Naive thymus-derived CD8-positive, alpha-beta T cell (primary cell): ENCODE measurements at places on chromosomes 16 and 17. TPM values are rescaled to one million over a fixed set of nuclear protein-coding genes. Genes with fewer than 3 reads are reported as not detected.

DNA sequence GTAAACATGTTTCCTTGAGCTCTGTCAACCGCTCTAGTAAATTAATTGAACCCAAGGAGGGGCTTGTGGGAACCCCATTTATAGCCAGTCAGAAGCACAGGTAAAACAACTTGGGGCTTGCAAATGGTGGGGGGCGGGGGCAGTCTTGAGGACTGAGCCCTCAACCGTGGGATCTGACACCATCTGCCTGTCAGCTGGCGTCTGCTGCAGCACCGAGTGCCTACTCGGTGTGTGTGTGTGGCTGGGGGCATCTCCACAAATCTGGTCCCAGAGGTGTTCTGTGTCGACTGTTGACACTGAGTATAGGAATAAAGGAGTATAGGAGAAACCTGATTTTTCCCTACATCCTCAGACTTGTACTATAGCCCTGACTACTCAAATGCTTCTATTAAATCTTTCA is 20.6 kb downstream of the CREBBP start:
- H3K36me3 ChIP-seq: peaks cover 16% of the 10 kb centered on the region
- no peaks in the 10 kb centered on the region for H3K27me3 ChIP-seq
- DNase-seq: no peak
- H3K27ac ChIP-seq: peak overlapping the region; percentile 75
- H3K4me3 ChIP-seq: peak overlapping the region; percentile 6

The MT3 gene
- 3.1 TPM for total RNA-seq

DNA sequence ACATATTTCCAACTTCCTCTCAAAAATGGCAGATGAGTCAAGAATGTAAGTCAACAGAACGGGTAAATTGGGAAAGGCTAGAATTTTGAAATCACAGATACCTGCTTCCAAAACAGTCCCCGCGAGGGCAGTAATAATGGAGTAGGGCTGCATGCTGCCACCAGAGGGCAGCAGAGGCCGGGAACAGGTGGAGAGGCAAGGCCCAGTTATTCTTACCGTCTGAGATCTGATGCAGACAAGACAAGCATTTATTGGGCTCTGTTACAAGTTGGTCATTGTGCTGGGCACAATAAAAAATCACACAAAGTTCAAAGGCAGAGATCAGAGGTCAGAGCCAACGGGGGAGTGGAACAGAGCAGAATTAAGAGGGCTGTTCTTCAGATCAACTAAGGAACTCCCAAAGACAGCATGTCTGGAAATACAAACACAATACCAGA is 8.8 kb upstream of the MLKL start:
- no peaks in the 10 kb centered on the region for H3K36me3 ChIP-seq
- H3K27ac ChIP-seq: peak overlapping the region; percentile 67
- DNase-seq: peak; percentile 76
- H3K27me3 ChIP-seq: no peaks in the 10 kb centered on the region

DNA sequence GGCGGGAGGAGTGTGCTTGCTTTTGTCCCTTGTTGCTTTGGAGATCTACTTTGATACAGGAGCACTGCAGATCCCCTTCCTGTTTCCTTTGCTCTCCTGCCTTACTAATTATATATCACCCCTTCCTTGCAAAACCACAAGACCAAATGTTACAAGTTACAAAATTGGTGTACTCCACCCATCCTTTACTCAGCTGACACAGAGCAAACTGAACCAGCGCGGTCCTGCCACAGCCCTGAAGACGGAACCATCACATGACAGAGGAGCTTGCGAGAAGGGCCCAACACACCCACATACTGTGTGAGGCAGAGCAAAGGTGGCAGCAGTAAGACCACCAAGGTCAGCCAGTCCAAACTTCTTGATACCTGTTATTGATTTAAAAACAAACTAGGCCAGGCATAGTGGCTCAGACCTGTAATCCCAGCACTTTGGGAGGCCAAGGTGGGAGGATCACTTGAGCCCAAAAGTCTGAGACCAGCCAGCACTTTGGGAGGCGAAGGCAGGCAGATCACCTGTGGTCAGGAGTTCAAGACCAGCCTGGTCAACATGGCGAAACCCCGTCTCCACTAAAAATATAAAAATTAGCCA is 33.2 kb downstream of the CYTH1 start:
- peak; percentile 75 for DNase-seq
- H3K4me1 ChIP-seq: peaks cover 97% of the 10 kb centered on the region
- no peaks in the 10 kb centered on the region for H3K36me3 ChIP-seq
- peak overlapping the region; percentile 99 for H3K27ac ChIP-seq
- no peaks in the 10 kb centered on the region for H3K27me3 ChIP-seq

The KCNG4 gene
- not detected for total RNA-seq

DNA sequence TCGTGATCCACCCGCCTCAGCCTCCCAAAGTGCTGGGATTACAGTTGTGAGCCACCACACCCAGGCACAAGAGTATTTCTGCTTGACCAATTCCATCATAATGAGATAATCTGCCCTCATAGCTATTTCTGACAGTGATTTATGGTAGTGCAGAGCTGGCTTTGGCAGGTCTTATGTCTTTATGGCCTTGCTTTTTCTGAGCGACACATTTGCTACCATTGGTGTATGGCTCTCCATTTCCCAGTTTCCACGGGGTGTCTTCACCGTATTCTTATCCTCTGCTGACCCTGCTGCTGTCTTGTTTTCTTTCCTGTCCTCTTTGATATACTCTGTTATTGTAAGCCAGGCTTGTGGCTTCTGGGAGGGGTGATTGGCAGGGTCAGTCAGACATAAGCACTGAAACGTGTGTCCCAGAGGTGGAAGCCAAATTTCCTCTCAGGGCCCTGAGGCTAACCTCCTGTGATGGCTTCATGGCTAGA is 161.1 kb upstream of the TBX2 start:
- no peak for DNase-seq
- H3K4me1 ChIP-seq: peaks cover 1% of the 10 kb centered on the region
- H3K4me3 ChIP-seq: no peak overlapping the region
- H3K27ac ChIP-seq: no peak overlapping the region

DNA sequence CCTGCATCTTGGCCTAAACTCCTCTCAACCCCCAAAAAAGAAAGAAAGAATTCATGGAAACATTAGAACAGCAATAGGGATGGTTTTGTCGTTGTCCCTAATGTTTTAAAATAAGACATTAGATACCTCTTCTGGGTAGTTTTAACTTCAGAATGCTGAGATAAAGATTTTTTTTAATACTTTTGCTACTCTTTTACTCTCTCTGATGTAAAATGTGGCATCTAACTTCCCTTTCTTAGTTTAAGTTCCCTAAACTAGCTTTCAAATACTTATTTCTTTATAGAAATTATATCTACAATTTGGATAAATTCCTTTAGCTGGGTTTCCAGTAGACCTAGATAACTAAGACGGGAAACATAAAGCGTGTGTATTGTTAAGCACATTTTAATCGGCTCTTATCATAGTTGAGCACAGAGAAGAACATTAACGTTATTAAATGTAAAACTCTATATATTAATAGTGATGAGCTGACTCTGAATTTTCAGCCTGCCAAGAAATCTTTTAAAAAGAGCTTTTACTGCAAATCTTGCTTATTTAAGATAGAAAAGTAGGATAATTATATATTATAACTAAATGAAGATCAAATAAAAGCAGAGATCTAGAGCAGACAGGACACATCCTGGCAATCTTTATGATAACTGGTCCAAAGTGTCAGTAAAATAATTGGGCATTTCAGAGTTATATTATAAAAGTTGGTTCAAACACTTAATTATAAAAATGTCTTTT is 183.2 kb downstream of the CYB561 start:
- no peaks in the 10 kb centered on the region for H3K27me3 ChIP-seq
- H3K27ac ChIP-seq: no peak overlapping the region
- H3K4me1 ChIP-seq: no peaks in the 10 kb centered on the region
- no peak overlapping the region for H3K4me3 ChIP-seq
- no peak for DNase-seq

GRCh38 chr16:84552135-84552534 is 47.7 kb upstream of the MEAK7 start:
- no peaks in the 10 kb centered on the region for H3K27me3 ChIP-seq
- DNase-seq: no peak
- peak overlapping the region; percentile 95 for H3K4me3 ChIP-seq

DNA sequence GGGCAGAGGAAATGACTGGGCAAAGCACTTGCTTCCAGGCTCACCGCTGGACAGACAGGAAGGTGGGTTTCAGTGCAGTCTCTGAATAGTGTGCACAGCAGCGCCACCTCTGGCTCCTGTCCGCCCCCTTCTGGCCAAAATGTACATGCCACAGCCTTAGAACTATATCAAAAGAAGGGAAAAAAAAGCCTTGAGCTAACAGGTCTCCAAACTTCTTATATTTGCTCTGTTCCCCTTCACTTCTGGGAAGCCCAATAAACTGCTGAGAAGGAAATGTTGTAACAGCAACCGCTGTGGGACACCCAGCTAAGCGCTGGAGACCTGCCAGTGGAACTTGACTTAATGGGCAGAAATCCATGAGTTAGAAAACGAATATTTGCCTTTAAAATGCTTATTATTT is 17.5 kb downstream of the COG7 start:
- H3K27ac ChIP-seq: no peak overlapping the region
- H3K4me3 ChIP-seq: no peak overlapping the region
- no peaks in the 10 kb centered on the region for H3K36me3 ChIP-seq
- H3K4me1 ChIP-seq: peaks cover 8% of the 10 kb centered on the region
- DNase-seq: peak; percentile 68

DNA sequence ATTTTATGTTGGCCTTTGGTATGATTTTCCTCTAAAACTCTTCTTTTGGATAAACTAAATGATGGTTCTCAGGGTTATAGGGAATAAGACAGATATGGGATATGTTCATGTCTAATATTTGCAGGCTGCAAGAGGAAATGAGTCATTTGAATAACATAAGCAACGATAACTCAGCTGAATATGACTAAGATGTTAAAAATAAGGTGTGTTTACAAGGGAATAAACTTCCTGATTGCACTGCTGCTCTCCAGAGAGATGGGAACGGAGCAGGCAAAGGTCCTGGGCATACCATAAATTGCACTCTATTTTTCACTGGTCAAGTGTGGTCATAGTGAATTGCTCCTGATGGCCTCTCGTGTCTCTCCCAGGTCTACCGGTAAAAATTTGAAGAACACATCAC is 666.2 kb downstream of the TOX3 start:
- H3K4me1 ChIP-seq: no peaks in the 10 kb centered on the region
- H3K27ac ChIP-seq: no peak overlapping the region
- no peak for DNase-seq
- H3K4me3 ChIP-seq: no peak overlapping the region
- no peaks in the 10 kb centered on the region for H3K36me3 ChIP-seq

The PRKCB gene
- total RNA-seq: 129 TPM

GRCh38 chr17:5179003-5179402 is 12.7 kb downstream of the ZNF594 start:
- no peak for DNase-seq
- peak overlapping the region; percentile 36 for H3K4me3 ChIP-seq
- no peaks in the 10 kb centered on the region for H3K27me3 ChIP-seq
- H3K36me3 ChIP-seq: peaks cover 48% of the 10 kb centered on the region
